HEK293T (cell line): ENCODE measurements at places on chromosomes 2 and 18.

- DNase-seq: no peak
Measured at GRCh38 chr2:153668923-153669322, 190.4 kb upstream of the RPRM start.

GRCh38 chr18:63237881-63238692 lies 81.5 kb downstream of the BCL2 start:
- no peak for DNase-seq

GRCh38 chr2:66121946-66122345 lies 313.0 kb upstream of the MEIS1 start:
- no peak for DNase-seq

DNA sequence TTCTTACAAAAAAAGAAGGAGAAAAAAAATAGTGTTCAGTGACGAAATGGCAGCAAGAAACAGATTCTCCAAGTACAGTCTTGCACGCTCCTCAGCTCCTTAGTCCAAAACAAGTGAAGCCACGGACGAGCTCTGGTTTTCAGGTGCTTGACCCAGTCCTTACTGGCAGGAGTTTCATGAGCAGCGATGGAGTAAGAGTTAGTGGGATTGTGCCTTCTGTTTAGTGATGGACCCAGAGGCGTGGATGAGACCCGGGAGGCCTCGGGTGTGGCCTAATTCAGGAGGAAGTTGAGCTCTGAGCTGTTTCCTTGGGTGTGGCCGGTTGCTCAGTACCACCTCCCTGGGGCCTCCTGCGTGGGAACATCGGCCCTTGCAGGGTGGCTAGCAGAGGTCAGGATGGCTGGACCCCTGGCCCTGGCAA lies 52.0 kb downstream of the KIF5C start:
- peak; percentile 25 for DNase-seq

DNA sequence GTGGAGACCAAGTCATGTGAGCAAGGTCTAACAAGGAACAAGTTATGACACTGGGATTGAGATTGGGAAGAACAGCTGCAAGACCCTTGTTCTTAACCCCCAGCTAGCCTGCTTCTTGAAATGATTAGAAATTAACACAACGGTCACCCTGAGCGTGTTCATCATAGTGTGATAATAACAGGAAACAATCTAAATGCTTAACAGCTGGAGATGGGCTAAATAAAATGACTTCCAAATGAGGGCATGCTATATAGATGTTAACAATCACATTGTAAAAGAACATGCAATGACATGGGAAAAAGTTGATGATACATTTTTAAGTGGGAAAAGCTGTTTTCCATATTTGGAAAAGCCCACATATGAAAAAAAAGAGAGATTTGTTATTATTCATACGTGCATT lies 47.6 kb downstream of the RPL37A start:
- DNase-seq: no peak

GRCh38 chr18:36567800-36568199 lies 261.0 kb downstream of the TPGS2 start:
- no peak for DNase-seq

DNA sequence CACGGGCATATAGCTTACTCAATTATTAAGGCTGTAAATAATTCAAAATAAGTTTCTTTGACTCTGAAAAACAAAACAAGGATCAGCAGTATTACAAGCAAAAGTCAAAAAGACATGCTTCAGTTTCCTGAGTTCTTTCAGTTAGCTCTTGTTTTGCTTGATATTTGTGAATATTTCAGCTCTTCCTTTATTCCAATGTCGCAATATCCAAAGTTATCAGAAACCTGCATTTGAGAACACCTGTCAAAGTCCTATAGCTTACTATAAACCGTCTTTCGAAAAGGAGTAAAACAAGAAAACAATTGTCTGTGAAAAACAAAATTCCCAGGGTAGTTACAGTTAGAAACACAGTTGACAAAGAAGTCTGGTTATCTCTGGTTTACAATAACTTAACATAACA lies 14.7 kb downstream of the CYP27A1 start:
- no peak for DNase-seq
